Vagina (tissue), 2 donors: ENCODE measurements at places on chromosomes 13 and 19.

DNA sequence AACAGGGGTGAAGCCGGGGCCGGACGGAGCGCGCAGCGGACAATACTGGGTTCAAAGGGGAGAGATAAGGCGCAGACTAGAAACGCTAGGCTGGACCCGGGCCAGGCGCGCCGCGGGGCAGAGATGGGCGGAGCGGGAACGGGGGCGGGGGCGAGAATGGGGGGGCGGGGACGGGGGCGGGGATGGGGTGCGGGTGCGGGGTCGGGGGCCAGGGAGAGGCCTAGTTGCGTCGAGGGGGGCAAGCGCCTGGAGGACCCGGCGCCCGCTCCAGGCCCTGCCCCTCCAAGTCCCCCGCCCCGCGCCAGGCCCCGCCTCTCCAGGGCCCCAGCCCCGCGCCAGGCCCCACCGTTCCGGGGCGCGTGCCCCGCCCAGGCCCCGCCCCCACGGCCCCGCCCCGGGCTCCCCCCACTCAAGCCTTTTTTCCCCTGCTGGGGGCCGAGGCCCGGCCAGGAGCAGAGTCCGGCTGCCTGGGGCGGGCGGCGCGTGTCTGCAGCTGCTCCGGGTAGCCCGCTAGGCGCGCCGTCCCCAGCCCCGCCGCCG, at the start of gene CERS4:
CERS4 (plus strand) TSS at position 449 of the 540 bp plus-strand sequence. CDS start 41,707 bp downstream, outside the sequence.
- no peak for DNase-seq

GRCh38 chr13:51412431-51412830, 40.4 kb downstream of the INTS6 start:
- DNase-seq: no peak

- no peak for DNase-seq
Observed at GRCh38 chr13:74406420-74406819, 272.2 kb upstream of the KLF12 start.

DNA sequence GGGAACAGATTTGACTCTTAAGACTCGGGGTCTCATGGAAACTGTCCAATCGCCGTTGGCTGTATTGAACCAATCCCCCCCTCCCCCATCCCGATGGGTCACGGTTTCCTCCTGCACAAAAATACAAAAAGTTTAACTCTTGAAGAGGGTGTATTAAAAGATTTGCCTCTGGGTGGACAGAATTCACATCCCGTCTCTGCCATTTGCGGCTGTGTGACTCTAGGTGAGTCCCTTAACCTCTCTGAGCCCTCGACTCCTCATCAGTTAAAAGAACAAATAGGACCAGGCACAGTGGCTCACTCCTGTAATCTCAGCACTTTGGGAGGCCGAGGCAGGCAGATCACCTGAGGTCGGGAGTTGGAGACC, 31.3 kb upstream of the FEM1A start:
- DNase-seq: no peak

GRCh38 chr19:412356-413355, 3.7 kb upstream of the C2CD4C start:
- no peak for DNase-seq

- DNase-seq: no peak
Observed at GRCh38 chr19:2440515-2440914, 13.1 kb upstream of the TIMM13 start.

- DNase-seq: no peak
Observed at GRCh38 chr19:18172331-18173053, 1.1 kb upstream of the IFI30 start.

- no peak for DNase-seq
Observed at GRCh38 chr19:50658441-50659317, 9.4 kb downstream of the C19orf81 start.

- peak; percentile 58 for DNase-seq
Observed at GRCh38 chr13:112452380-112453206, 76.4 kb downstream of the SPACA7 start.

DNA sequence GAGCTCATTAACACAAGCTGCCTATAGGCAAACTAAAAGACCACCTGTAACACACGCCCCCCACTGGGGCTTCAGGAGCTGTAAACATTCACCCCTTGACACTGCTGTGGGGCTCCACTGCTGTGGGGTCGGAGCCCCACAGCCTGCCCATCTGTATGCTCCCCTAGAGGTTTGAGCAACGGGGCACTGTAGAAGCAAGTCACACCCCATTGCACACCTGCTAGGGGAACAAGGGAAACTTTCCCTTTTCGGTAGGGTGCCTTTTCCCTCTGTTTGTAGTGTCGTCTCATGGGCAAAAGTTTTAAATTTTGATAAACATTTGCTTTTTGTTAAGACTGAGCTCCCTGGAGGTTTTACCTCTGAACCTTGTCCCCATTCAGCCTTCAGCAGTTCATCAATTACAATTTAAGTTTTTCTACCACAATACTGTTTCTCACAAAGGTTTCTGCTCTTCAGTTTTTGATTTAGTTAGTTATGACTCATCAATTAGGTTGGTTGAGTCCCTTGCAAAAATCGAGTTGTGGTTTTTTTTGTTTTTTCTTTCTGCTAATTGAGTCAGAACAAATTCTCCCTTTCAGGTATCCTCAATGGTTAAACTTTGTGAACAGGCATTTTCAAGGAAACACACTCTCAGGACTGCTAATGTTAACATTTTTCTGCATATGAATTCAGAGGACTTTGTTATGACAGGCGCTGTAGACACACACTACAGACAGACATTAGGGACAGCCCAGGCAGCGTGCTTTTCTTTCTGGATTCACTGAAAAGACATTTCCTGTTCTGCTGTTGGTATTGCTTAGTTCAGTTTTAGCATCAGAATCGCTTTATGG, 35.1 kb downstream of the ZNF433 start:
- DNase-seq: no peak

- no peak for DNase-seq
Observed at GRCh38 chr13:48818495-48819356, 157.0 kb upstream of the FNDC3A start.

GRCh38 chr13:93298713-93299112, 72.1 kb downstream of the GPC6 start:
- DNase-seq: no peak

GRCh38 chr19:4089400-4089908, 22.8 kb upstream of the ZBTB7A start:
- no peak for DNase-seq

DNA sequence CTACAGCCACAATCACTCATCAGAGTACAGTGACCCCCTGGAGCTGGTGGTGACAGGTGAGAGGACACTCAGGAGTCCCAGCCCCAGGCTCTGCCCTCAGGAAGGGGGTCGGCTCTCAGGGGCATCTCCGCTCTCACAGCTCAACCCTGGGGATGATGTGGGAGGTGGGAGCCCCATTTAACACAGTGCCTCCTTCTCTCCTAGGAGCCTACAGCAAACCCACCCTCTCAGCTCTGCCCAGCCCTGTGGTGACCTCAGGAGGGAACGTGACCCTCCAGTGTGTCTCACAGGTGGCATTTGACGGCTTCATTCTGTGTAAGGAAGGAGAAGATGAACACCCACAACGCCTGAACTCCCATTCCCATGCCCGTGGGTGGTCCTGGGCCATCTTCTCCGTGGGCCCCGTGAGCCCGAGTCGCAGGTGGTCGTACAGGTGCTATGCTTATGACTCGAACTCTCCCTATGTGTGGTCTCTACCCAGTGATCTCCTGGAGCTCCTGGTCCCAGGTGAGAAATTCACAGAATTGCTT, 1.0 kb downstream of the LILRA2 start:
- DNase-seq: no peak

GRCh38 chr13:94182185-94182761, 297.2 kb downstream of the DCT start:
- no peak for DNase-seq

DNA sequence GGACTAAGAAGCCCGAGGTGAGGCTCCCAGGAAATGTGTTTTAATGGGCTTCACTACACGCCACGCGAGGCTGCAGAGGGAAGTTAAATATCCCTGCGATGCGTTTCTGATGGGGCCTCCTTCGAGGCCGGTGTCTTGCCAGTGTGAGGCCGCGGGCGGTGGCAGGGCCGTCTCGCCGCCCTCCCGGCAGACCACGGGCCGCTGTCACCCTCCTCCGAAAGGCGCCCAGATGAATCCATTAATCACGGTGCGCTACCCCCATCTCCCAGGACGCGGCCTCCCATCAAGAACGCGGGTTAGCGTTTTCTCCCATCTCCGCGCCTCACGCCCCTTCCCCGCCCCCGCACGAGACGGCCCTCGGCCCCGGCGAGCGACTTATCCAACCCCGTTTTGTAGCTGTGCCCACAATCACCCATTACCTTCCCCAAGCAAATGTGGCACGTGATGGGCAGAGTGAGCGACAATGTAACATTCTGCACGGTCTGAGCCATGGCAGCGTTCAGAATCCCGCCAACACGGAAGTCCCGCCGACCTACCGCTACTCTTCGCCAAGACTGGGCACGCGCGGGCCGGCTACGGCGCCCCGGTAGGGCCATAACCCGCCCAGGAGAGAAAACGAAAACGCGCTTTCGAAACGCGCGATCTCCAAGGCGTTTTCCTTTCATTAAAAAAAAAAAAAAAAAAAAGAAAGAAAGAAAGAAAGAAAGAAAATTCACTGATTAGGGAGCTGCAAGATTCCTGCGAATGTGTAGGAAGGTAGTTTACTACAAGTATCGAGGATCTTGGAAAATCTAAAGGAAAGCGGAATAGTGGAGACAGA, at the start of gene OBI1:
OBI1 (minus strand) TSS at position 526 of the 820 bp plus-strand sequence; CDS start at position 491, 35 bp downstream.
- DNase-seq: peak; percentile 87

- DNase-seq: no peak
Observed at GRCh38 chr19:850221-850978, 1.7 kb upstream of the ELANE start.

DNA sequence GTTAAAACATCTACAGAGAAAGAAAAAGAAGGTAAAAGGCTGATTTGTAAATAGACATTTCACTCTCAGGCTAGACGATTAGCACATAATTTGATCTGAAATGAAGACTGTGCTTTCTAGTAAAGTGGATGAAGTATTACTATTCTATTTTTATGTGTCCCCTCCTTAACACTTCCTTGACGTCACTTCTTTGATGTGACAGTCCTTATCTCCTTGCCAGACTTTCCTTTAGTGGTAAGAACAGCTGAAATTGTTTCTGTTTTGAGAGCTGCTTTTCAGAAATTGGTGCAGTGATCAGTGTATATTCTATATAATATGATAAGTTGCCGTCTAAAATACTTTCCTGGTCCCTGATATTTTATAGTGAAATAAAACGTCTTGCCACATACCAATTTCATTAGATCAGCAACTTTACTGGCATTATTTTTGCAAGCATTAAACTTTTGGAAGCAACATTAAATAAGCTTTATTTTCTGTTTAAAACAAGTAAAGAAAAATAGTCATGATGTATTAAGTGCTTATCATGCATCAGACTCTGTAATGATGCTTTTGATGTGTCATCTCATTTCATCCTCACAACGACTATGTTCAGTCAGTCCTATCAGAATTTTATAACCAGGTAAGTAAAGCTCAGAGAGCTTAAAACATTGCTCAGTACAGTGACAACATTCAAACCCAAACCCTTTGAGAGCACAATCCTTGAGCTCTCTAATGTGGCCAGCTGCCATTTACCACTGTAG, 210.3 kb upstream of the PCDH9 start:
- no peak for DNase-seq

GRCh38 chr19:45368737-45369340, 1.5 kb downstream of the ERCC2 start:
- no peak for DNase-seq
